ENCODE measurements at places on chromosomes 6 and 20.
A peak's percentile ranks its signal among the peaks of the same experiment; 100 is the strongest.

DNA sequence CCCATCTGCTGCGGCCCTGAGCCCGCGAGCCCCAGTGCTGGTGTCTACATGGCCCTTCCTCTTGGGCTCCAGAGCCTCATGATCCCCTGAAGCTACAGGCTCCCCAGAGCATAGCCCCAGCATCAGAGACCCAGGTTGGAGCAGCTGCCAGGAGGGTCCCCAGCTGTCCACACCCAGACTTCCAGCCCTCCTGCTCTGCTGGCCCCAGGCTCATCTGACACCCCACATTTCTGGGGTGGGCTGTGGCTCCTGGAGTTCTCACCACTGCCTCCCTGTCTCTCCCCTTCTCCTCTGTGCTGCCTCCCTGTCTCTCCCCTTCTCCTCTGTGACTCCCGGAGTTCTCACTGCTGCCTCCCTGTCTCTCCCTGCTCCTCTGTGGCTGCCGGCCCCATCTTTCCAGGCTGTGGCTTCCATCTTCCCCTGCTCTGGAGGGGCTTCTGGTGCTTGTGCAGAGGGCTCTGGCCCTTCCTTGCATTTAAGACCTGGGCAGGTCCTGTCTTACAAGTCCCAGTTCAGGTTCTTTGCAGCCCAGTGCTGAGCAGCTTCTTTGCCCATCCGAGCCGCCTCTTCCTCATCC is 108.1 kb downstream of the ERMARD start:
- DNase-seq, result no peak

DNA sequence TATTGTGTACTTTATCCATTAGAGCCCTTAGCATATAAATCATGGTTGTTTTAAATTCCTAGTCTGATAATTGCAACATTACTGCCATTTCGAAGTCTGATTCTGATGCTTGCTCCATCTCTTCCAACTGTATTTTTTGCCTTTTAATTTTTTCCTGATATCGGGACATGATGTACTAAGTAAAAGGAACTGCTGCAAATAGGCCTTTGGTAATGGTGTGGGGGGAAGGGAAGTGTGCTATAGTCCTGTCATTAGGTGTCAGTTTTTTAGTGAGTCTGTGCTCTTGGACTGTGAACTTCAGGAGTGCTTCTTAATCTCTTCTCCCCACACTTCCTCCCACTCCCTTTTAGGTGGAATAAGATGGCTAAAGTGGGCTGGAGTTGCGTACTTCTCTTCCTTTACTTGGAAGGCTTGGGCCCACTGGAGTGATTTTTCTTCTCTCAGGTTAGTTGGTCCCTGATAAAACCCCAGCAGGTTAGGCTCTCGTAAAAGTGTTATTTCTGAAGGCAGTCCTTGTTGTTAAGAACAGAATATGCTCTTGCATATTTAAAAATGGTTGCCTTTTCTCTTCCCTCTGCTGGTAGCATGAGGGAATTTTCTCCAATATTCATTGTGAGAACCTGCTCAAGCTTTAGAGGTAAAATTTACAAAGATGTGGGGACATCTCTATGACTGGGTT is 18.1 kb downstream of the STXBP5 start:
- DNase-seq, result peak; percentile 18

DNA sequence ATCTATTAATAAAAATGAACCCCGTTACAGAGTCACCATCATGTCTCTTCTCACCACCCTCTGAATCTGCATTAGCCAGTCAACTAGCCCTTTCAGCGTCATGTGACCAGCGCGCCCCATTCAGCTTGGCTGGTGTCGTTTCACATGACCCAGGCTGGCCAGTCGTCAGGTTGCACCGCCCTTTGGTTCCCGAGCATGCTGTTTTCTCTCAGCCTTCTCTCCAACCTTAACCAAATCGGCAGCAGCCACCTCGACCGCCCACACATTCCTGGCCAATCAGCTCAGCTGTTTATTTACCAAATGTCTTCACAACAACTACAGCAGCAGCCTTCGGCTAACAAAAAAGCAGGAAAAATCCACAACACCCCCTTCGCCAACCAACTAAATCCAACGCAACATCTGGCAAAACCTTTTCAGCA is 5.6 kb downstream of the SRSF3 start:
- no peak for DNase-seq

GRCh38 chr20:10861619-10862018 is 187.8 kb upstream of the JAG1 start:
- no peak for DNase-seq

DNA sequence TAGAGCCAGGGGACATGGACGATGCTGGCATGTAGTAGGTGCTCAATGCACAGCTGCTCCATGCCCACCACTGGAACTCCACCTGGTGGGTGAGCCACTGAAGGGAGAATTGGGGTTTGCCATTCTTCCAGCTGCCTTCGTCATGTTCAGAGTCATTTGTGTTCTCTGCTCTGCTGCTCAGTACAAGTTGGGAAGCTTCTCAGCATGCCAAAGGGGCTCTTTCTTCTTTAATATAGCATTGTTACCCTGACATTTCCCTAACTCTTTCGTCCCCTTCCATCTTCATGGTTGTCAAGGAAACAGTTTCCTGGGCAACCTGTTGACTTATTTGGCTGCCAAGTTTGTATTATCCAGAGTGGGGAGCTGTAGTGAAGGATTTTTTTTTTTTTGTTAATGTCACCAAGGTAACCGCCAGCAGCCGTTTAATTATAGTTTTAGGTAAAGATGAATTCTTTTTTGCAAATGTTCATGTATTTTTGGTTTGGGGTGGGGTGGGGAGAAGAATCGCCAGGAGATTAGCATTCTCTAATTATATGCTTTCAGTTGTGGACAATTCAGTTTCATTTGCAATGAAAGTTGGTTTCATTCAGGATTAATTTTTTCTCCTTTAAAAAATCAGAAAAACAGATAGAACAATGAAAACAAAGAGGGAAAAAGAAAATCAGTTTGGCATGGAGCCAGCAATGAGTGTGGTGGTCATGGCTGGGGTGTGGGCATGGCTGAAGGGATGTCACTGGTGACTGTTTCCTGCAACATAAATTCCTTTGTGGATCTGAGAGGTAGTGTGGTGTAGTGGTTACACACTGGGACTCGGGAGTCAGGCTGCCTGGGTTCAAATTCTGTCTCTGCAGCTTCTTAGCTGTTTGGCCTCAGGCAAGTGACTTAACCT is 73.0 kb upstream of the KCNG1 start:
- DNase-seq, result no peak

- no peak for DNase-seq
Measured at GRCh38 chr6:37913210-37913609, 93.7 kb downstream of the ZFAND3 start.

DNA sequence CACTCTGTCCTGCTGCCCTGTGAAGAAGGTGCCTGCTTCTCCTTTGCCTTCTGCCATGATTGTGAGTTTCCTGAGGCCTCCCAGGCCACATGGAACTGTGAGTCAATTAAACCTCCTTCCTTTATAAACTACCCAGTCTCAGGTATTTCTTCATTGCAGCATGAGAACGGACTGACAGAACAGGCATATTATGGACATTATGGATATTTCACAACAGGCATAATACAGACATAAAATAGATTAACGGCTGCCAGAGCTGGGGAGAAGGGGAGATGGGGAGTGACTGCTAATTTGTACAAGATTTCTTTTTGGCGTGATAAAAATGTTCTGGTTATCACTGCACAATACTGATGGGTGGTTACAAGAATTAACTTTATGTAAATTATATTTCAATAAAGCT is 29.4 kb downstream of the TRPC4AP start:
- no peak for DNase-seq

DNA sequence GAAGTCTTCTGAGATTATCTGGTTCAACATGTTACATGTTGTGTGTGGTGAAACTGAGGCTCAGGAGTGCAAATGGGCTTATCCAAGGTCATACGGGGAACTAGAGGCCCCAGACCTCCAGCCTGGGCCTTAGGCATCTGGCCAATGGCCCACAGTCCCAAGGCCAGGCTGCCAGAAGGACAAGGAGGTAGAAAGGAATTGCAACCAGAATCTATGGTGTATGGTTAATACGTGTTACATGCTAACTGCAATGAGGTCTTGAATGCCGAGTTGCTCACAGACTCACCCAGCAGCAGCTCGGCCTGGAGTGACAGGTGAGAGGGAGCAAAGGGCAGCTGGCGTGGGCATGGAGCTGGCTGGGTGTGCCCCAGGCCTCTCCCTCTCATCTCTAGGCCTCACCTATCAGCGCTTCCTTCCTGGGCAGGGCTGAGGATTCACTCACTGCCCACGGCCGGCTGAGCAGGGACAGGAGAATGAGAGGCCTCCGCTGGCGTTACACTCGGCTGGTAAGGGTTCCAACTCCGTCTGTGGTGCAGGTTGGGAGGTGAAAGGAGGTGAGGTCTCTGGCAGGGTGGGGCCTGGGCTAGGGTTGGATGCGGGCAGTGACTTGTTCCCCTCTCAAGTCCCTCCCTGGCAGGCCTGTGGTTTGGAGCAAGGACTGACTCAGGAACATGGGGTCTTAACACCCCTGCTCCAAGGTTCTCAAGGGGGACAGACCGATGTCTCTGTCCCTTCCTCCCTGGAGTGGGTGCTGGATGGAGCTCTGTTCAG is at the start of gene TLDC2:
Gene TLDC2 (plus strand): TSS at position 437 of the 771 bp plus-strand sequence. CDS start 37 bp downstream, at position 474.
- DNase-seq, result no peak

DNA sequence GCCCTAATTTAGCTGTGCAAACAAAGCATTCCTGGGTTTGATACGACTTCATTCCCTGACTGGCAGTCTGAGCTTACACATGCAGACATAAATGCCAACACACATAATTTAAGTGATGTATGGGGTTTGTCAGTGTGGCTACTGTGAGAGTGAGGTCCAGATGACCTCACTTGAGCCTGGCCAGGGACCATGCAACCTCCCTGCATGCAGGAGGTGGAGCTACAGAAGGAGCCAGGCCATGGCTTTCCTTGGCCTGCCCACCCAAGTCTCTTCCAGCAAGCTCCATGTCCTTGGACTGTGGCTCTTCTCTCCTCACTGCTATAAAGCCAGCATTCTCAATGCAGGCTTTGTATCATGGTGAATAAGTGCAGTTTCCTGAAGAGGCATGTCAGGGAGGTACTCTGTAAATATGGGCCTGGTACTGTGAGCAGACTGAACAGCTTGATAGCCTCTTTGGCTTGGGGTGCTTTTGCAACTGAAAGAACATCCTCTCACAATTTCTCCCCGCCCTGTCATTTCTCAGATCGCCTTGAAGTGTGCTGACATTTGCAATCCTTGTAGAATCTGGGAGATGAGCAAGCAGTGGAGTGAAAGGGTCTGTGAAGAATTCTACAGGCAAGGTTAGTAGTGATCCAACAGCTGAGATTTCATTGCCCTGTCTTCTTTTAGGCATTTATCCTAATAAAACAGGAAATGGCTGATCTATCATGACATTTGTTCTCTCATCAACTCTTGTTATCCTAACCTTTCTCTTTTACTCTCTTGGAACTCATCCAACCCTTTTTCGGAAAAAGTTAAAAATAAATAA is 69.2 kb downstream of the MTFR2 start:
- no peak for DNase-seq

- DNase-seq, result peak; percentile 23
Measured at GRCh38 chr20:37989601-37990295, 43.5 kb downstream of the TTI1 start.

DNA sequence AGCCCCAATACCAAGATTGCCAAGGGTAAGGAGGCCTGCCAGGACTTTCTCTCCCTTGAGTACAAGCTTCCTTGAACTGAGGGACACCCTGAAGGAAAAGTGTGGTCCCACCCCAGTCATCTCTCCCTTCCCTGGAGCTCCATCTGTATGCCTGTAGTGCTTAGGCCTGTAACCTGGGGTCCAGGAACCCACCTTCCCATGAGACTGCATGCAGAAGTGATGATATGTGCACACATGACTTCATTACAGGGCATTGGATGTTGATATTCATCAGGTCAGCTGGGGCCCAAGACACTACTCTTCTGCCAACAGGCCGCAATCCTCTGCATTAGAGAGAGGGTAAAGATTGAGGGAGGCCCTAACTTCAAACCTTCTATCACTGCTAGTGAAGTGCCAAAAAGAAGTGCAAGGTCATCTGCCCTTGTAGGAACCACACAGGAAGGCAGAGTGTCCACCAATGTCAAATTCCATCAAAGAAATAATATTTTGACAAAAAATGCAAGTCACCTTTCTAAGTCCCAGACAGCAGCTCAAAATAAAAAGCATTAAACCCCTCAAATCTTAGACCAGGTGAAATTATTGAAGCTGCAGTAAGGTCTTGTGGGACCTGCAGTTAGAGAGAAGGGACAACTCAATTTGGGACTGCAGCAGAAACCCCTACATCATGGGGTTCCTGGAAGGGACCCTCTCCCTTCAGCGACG is 5.1 kb downstream of the HLA-F start:
- no peak for DNase-seq

DNA sequence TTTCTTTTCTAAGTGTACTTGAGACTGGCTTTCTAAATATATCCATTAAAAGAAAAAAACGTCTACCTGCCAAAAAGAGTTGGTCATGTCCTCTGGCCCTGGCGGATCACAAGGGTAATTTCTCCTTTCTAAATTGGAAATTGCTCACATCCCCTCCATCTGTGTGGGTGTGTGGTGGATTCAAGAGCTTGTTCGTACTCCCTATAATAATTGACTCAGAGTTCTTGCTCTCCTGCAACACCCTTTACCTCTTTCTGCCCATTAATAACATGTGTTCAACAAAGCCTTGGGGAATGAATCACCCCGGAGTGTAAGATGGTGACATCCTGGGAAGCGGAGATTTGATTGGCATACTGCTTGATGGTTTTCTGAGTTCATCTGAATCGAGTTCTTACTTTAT is 263.8 kb downstream of the ALDH8A1 start:
- no peak for DNase-seq

GRCh38 chr6:16663901-16664300 is 97.4 kb downstream of the ATXN1 start:
- DNase-seq, result no peak
